AG08396 (cell line): ENCODE measurements at places on chromosomes 16 and 17.

- DNase-seq: no peak
These were observed 102.3 kb downstream of the CYTH1 start for GRCh38 chr17:78679495-78680395.

- no peak for DNase-seq
These were observed 576 bp downstream of the ZNF768 start for GRCh38 chr16:30525844-30526136.

DNA sequence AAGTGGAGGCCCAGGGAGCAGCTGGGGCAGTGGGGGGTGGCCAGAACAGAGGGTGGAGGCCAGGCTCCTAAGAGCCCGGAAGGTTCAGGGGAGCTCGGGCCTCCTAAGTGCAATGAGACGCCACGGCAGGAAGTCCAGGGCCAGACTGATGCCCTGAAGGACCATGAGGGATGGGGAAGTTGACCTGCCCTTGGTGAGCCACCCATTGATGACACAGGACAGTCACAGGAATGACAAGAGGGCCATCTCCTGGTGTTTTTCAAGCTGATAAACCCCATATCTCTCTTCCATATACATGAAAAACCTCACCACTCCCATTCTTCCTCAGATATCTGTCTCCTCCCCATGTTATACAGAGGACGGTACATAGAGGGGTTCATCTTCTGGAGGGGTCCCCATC lies 5.8 kb upstream of the MRPL58 start:
- no peak for DNase-seq

- peak; percentile 65 for DNase-seq
These were observed 10.0 kb downstream of the TMEM235 start for GRCh38 chr17:78241277-78242023.

GRCh38 chr16:66961065-66961744 lies at the start of gene CES3:
TSS of gene CES3 (plus strand) at chr16:66961266. CDS start at chr16:66961308, 42 bp downstream.
- DNase-seq: peak; percentile 77

DNA sequence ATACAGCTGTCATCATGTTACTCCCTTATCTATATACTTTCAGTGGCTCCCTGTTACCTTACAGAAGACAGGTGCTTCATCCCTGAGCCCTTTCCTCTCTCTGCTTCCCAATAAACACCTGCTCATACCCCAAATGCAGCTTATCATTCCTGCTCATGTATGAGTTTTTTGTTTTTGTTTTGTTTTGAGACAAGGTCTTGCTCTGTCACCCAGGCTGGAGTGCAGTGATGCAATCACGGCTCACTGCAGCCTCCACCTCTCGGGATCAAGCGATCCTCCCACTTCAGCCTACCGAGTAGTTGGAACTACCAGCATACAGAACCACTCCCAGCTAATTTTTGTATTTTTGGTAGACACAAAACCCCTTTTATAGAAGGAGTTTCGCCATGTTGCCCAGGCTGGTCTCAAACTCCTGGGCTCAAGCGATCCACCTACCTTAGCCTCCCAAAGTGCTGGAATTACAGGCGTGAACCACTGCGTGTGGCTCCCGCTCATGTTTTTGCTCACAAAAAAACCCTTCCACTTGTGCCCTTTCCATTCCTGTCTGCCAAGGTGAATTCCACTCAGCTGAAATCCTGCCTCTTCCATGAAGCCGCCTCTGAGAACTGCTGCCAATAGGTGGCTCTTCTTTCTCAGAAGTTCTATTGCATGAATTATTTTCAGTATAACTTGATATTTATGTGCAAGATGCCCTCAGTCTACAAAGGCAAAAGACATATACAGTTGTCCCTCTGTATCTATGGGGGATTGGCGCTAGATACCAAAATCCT lies 7.9 kb upstream of the RNF157 start:
- no peak for DNase-seq

DNA sequence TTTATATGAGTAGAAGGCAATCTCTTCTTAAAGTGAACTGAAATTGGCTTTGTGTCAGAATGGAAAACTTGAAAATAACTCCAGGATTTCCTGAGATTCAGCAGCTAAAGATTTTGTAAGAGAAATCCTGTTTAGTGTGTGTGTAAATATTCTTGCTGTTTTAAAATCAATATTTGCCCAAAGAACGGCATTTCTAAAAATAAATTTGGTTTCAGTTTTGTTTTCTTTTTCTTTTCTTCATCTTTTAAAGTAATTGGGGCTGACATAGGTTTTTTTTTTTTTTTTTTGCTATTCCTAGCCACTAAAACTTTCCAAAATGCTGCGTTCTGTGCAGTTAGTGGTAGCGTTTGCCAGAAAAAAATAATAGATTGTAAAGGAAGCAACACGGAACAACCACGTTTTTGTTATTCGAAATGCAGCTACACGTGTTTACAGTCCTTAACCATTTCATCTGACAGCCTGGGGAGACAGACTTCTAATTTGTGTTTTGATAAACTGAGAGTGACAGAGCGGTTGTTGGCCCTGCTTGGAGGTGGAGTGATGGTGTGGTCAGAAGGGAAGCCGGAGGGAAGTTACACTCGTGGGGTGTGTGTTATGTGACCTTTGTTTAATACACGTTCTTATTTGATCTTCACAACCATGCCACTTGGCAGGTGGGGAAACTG lies 21.6 kb upstream of the SMPD3 start:
- DNase-seq: no peak

DNA sequence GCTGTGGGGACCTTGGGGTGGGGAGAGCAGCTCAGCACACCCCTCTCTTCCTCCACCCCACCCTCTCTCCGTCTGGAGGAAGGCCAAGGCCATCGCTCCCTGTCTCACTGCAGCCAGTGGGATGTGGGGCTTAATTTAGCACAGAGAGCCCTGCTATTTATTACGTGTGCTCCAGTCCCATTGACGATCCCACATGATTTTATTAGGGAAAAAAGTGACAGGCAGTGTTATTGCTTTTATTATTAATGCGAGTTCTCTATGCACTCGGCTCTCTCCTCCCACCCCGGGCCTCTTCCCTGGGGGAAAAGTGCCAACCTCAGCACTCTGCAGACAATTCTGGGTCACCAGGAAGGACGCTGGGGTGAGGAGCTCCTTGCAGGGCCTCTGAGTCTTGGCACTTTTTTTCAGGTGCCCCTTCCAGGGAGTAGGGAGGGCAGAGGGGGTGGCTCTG lies 57.3 kb downstream of the MGAT5B start:
- no peak for DNase-seq

DNA sequence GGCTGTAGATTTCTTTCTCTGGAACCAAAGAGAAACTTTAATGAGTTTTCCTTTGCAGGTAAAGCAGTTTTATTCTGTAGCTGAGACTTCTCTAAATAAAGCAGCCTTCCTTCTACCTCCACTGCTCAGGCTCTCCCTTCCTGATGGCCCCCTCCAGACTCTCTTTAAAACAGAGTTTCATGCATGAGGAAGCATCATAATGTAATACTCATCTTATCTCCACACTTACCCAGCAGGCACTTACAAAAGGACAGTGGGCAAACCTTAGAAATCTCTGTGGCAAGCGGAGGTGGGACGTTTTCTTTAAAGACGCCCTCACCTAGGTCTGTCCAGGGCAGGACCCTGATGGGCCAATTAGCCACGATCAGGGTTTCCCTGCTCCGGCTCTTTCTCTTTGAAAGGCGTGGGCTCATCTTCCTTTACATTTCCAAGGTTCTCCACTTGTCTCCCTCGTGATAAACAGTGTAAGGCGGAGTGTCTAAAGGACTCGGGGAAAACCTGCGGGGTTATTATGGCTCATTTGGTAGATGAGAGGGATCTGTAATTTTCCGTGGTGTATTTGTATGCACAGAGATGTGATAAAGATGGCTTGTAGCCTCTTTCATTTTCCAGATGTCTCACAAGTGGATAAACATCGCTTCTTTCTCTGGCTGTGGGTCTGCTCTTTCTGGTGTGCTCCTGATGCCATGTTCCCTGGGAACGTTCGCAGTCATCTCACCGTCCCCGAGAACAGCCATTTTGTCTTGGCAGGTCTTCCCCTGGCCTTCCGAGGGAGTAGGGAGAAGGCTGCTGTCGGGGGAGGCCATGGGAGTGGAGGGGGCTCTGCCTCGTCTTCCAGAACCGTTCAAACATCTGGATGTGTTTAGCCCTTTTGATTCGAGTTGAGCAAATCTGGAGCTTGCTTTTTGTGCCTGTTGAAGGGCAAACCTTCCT lies 239.0 kb downstream of the CCDC182 start:
- no peak for DNase-seq

DNA sequence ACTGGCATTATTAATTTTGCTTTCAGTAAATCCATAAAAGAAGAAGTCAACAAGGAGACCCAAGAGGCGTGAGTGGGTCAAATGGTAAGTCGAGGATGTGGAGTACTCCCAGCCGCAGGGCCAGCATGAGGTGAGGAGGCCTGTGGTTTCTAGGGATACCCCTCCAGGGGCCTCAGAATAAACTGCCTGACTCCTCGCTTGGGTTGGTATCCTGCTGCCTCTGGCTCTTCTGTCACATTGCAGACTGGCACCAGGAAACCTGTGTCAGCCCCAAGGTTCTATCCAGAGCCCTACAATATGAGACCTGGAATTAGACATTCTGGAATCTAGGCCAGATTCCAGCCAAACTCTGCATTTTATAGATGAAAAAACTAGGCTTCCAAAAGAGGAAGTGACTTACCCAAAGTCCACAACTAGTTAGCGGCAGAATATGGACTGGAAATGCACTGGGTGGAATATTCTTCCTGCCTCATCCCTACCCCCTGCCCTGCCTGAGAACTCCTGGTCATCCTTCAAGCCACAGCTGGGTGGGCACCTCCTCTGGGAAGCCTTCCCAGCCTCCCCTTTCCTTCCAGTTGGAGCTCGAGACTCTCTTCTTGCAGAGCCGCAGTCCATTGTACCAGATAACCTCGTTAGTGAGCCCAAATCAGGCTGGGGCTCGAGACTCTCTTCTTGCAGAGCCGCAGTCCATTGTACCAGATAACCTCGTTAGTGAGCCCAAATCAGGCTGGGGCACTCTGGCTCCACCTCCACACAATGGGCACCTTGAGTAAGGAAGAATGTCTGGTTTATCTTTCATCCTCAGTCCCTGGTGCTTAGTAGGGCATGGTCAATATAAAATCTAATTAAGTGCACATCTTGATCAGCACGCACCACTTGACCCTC lies 22.6 kb downstream of the C17orf67 start:
- DNase-seq: no peak

DNA sequence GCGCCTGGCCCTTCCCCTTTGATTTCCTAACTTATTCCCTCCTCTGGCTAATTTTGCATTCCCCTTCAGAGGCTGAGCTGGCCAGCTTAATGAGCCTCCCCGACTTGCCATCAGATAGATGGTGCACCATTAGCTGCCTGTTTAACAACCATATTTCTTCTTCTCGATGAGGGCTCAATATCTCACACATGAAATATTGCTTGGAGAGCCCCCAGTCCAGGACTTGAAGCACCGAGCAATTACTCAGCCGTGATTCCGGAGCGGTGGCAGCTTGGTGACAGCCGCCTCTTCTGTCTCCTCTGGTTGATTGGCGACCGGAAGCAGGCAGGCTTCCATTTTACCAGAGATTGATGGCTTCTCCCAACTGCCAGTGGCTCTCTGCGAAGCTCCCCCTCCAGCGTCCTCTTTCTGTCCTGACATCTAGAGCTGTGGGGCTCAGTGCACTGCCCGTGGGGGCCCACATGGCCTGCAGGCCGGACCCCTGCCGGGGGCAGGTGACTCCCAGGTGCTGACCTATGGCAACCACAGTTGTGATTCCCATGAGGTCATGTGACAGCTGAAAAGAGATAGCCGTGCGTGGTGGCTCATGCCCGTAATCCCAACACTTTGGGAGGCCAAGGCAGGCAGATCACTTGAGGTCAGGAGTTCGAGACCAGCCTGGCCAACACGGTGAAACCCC lies 133.7 kb upstream of the SEC14L1 start:
- no peak for DNase-seq

- DNase-seq: peak; percentile 49
These were observed 114.7 kb downstream of the IRX3 start for GRCh38 chr16:54171626-54172537.

DNA sequence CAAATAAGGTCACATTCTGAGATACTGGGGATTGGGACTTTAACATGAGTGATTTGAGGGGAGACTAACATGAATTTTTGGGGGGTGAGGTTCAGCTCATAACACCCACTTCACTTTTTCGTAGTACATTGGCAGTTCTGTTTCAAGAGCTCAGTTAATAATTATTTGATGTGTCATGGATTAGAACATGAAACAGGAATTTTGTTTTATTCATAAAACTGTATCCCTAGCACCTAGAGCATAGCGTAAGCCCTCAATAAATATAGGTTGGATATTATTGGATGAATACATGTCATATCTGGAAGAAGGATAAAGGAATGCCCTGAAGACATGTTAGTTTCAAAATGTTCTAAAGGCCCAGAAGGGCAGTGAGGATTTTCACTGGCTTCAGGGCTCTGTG lies 119.8 kb downstream of the PRKCA start:
- no peak for DNase-seq

DNA sequence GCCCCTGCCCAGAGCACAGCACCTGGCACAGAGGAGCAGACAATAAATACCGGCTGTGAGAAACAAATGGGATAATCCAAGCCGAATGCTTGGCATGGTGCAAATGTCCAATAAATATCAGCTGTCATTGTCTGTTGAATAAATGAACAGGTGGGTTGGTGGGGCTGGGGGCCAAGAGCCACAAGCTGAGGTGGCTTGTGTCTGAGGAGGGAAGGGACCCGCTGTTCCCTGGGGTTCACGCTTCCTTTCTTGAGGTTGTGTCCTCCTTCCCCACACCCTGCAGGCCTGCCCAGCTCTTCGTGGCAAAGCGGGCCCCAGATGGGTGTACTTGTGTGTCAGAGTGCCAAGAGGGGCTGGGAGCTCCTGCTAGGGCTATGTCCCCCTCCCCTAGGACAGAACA lies 38.6 kb downstream of the ARHGAP27 start:
- no peak for DNase-seq

DNA sequence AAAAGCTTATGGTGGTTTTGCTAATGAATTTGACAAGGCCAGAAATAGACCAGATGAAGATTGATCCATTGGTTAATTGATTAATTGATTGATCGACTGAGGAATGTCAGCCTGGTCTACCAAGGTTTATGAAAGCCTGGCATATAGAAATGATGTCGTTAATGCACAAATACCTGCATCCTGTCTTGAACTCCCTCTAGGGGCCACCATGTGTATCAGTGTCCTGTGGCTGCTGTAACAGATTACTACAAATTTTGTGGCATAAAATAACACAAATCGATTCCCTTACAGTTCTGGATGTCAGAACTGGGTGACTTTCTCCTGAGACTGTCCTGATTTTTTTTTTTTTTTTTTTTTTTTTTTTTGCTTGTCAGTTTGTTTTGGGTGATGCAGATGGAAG lies 553.2 kb downstream of the MAF start:
- no peak for DNase-seq

DNA sequence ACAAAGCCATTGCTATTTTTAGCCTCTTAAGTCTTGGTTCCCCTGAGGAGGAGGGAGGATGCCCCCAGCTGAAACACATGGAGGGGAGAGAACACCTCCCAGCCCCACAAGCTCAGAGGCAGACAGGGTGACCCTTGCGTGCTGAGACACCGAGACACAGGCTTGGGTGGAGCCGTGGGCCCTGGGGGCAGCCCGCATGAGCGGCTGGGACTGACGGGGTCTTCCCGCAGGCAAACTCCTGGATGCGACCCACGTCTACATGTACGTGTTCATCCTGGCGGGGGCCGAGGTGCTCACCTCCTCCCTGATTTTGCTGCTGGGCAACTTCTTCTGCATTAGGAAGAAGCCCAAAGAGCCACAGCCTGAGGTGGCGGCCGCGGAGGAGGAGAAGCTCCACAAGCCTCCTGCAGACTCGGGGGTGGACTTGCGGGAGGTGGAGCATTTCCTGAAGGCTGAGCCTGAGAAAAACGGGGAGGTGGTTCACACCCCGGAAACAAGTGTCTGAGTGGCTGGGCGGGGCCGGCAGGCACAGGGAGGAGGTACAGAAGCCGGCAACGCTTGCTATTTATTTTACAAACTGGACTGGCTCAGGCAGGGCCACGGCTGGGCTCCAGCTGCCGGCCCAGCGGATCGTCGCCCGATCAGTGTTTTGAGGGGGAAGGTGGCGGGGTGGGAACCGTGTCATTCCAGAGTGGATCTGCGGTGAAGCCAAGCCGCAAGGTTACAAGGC lies 9.8 kb downstream of the SLC16A3 start:
- peak; percentile 74 for DNase-seq
